A549 treated with ZK216348 at 1 μM for 4 hours (cell line): ENCODE measurements at places on chromosomes 13 and 19. TPM values are rescaled to one million over a fixed set of nuclear protein-coding genes. Genes with fewer than 3 reads are reported as not detected.

PRR12 gene
- total RNA-seq, result 20.1 to 39.3 TPM (median 34.5 TPM) in 5 replicates

FOXA3 gene
- 0.35 to 0.93 TPM (median 0.72 TPM) in 5 replicates for total RNA-seq

CBARP gene
- 2.3 to 6.0 TPM (median 4.7 TPM) in 5 replicates for total RNA-seq

ZNF98 gene
- total RNA-seq, result not detected in 5 replicates

PLPP2 gene
- total RNA-seq, result 57.5 to 116 TPM (median 106 TPM) in 5 replicates

WASF3 gene
- 0.05 to 0.31 TPM (median 0.12 TPM) in 5 replicates for total RNA-seq
